ENCODE measurements at places on chromosomes 11 and 22.
A peak's percentile ranks its signal among the peaks of the same experiment; 100 is the strongest.

DNA sequence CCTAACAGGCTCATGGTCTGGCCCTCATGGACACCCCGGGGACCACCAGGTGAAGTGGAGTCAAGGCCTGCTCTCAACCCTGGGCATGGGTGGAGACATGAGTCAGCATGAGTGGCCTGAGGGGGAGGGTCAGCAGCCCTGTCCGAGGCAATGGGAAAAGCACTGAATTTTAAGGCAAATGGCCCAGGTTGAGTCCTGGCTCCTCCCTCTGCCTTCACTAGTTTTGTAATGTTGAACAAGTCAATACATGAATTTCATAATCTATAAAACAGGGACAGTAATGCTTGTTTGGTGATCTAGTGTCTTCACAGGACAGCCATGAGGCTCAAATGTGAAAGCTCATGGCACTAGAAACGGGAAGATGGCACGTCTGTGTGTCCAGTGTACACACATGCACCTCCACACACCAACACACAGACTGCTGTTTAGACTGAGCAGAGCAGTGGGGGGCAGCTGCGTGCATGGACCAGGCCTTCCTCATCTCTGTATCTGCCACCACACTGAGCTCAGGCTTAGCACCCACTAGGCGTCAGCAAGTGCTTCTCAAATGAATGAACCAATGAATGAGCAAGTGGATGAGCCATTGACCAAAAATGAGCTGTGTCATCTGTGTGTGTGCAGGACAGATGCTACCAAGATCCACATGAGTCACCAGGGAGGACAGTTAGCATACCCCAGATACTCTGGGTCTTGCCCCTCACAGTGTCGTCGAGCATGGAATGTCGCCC, 63.4 kb downstream of the NRXN2 start:
- no peak for DNase-seq

- DNase-seq, result no peak
Measured at GRCh38 chr11:42012271-42012670, 552.8 kb upstream of the LRRC4C start.

GRCh38 chr11:67024966-67025365, 2.0 kb downstream of the SYT12 start:
- DNase-seq, result no peak

GRCh38 chr11:75516886-75517285, 8.9 kb downstream of the GDPD5 start:
- no peak for DNase-seq

DNA sequence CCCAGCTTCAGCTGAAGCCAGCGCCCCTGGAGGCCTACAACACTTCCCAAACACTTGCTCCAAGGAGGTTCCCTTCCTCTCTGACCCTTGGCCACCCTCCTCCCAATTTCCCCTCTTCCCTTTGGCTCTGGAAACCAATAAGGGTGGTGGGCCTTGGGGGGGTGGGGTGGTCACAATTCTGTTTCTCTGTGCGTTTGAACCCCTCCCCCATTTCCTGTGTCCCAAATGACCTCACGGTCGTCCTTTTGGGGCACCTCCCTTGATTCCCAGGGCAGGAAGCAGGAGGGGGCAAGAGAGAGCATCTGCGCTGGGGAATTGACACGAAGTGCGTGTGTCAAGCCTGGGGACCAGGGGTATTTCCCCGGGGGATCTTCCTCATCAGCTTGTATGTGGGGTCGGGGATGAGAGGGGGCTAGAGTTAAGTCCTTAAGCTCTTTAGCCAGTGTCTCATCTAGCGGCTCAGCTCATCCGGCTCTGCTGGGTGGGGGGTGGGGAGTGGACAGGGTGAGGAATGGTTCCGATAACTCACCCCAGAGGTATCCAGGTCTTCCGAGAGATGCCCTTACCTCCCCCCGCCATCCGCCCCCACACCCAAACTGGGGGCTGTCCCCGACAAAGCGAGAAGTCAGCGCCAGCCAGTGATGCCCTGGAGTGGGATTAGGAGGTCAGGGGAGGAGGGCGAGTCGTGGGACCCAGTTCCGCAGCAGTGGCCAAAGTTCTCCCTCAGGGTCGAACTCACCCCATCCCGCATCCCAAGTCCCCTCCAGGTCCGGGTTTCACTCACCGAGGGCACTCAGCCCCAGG, 587 bp downstream of the ESAM start:
- DNase-seq, result no peak

DNA sequence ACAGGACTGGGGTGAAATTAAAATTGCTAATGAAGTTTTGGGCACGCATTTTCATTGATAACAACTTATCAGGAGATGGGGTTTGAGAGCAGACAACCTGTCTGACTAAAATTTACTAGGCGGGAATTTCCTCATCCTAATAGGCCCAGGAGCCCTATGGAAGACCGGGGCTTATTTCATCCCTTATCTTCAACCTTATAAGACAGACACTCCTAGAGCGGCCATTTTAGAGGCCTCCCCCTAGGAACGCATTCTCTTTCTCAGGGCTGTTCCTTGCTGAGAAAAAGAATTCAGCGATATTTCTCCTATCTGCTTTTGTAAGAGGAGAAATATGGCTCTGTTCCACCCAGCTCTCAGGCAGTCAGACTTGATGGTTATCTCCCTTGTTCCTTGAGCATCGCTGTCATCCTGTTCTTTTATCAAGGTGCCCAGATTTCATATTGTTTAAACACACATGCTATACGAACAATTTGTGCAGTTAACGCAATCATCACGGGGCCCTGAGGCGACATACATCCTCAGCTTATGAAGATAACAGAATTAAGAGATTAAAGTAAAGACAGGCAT, 39.3 kb upstream of the ZC3H12C start:
- no peak for DNase-seq

DNA sequence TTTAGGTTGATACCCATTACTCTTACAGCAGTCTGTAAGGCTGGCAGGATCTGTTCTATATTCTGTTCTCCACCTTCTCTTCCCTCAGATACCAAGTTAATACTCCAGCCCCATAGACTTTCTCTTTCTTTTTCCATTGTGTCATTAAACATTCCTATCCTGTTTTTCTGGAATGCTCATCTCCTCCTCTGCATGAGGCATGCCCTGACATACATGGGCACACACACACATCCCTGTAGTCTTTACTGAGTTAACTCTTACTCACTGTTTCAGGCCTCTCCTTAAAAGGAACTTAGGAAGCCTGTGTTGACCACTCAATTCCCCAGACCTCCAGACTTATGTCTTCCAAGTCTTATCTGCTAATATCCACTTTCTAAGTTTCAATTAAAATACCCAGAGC, 476.8 kb downstream of the METTL15 start:
- no peak for DNase-seq

DNA sequence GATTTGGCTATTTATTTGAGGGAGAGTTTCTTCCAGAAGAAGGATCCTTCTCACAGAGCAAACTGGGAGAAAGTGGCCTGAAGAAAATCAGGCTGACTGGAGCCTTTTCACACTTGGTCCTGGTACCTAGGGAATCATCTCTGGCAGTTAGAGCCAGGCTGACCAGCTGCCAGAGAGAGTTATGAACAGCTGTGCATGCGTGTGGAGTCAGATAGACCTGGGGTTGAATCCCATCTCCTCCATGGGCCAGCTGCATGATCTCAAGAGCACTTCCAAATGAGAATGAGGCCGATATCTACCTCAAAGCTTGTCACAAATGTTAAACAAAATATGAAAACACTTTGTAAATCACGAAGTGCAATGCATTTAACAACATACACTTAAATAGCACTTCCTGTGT, 390.0 kb downstream of the TENM4 start:
- DNase-seq, result no peak

GRCh38 chr11:72569966-72570892, 104.0 kb downstream of the PDE2A start:
- no peak for DNase-seq

- no peak for DNase-seq
Measured at GRCh38 chr22:36419912-36420882, 32.4 kb upstream of the MYH9 start.

DNA sequence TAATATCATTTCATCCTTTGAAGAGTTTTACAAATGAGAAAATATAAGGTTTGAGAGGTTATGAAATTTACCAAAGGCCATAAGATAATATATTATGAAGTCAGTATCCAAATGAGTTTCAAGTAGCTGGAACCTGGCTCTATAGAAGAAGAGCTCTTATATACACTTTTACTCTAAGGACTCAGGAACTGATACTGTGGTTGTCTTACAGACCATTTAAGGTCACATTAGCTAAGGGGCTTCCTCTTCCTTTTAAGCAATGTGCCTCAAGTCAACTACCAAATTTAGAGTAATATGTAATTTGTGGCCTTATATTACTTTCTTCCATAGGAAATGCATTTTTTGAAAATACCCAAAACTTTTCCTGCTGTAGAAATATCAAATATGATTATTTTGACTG, 369.3 kb downstream of the DLG2 start:
- no peak for DNase-seq

DNA sequence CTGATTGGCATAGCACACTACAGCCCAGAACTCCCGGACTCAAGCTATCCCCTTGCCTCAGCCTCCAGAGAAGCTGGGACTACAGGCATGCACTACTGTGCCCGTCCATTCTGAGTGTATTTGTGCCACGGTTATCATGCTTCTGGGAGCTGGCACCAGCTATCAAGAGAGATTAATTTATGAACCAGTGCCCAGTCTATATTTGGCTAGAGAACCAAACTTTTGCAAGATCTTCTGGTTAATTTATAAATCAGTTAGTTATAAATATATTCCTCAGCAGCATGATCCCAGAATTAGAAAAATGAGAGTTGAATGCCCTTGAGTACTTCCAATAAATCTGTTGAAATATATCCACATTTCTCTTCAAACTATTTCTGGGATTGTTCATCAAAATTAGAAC, 67.5 kb upstream of the OR5AN1 start:
- DNase-seq, result no peak

DNA sequence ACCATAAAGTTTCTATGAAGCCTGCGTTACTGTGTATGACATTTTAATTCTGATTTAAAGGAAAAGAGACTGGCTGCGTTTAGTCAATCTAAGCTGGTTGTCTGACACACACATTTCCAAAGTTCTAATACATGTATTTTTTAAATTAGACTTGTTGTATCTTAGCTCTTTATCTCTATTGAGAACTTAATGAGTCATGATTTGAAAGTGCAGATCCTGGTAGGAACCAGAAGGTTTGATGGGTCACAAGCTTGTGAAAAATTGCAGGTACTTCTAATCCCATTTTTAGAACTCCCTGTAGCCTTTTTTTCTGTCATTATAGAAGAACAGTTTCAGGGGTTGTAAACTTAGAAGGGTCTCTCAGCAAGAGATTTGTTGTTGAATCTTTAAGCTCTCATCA, 210.3 kb downstream of the DDX10 start:
- no peak for DNase-seq

- no peak for DNase-seq
Measured at GRCh38 chr11:8934742-8935488, 2.2 kb upstream of the C11orf16 start.

DNA sequence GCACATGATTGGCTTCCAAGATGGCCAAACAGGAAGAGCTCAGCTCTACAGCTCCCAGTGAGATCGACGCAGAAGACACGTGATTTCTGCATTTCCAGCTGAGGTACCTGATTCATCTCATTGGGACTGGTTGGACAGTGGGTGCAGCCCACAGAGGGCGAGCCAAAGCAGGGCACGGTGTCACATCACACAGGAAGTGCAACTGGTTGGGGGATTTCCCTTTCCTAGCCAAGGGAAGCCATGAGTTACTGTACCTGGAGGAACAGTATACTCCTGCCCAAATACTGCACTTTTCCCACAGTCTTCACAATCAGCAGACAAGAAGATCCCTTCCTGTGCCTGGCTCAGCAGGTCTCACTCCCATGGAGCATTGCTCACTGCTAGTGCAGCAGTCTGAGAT, 131.2 kb downstream of the DLG2 start:
- no peak for DNase-seq

GRCh38 chr22:31103111-31103510, 4.3 kb downstream of the SELENOM start:
- DNase-seq, result no peak

GRCh38 chr22:19841641-19842392, 12.9 kb downstream of the GNB1L start:
- no peak for DNase-seq

- DNase-seq, result no peak
Measured at GRCh38 chr11:124115782-124116616, 749 bp downstream of the VWA5A start.

- no peak for DNase-seq
Measured at GRCh38 chr11:73995247-73995646, 12.6 kb upstream of the UCP2 start.

GRCh38 chr11:63920939-63921417, 4.0 kb upstream of the RCOR2 start:
- DNase-seq, result no peak

- DNase-seq, result no peak
Measured at GRCh38 chr11:12238420-12238819, 128.0 kb downstream of the MICAL2 start.

GRCh38 chr11:58628446-58628845, 6.0 kb downstream of the CNTF start:
- DNase-seq, result no peak

GRCh38 chr22:39949964-39950737, 10.0 kb upstream of the TMA7B start:
- DNase-seq, result no peak

DNA sequence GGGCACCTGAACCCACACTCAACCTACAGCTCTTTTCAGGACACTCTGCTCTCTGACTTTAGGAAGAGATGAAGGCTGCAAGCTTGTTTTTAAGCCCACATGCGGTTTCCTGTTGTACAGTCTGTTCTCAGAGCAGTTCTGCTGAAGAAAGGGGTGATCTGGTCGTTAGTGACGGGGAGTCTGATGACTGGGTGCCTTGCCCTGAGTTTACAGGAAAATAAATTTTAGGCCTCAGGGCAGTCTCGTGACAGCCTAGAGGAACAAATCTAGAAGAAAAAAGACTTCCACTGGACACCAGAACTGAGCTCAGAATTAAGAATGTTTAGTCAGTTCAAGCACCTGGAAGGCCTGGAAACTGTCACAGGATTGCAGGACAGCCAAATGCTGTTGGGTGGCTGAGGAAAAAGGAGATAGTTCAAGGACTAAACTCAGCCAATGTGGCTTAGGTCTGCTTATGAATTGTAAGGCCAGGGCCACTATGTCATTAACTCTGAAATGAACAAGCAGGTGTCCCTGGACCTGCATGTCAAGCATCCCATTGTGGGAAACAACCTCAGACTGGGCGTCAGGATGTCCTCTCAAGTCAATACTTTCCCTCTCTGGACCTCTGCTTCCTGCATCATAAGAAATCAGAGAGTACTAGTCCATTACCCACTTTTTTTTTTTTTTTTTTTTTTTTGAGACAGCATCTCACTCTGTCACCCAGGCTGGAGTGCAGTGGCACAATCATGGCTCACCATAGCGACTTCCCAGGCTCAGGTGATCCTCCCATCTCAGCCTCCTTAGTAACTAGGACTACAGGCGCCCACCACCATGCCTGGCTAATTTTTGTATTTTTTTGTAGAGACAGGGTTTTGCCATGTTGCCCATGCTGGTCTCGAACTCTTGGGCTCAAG, 5.7 kb downstream of the PIK3IP1 start:
- no peak for DNase-seq

- peak; percentile 15 for DNase-seq
Measured at GRCh38 chr11:105034813-105035620, at the start of gene CASP1. Gene CASP1 (minus strand): TSS chr11:105035144. CDS start chr11:105035113, 31 bp downstream.

DNA sequence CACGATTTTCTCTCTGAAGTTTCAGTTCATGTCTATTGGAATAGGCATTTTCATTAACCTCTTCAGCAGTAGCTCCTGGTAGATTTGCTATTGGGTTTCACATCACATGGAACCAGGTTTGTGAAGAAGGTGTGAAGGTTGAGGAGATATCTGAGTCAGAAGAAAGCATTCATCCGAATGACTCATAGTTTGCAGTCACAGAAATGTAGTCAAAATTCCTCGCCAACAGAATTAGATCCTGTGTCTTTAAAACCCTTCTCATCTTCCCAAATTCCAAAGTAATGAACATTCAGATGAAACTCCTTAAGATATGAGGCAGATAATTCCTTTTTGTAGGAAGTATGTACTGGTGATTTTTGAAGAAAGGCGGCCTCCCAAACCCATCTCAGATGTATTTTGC, 125.0 kb upstream of the LARGE1 start:
- no peak for DNase-seq

Measured in GM12864 (cell line).